ENCODE measurements at places on chromosomes 7 and 10.

- H3K4me1 ChIP-seq = no peaks in the 10 kb centered on the region
- no peak overlapping the region for H3K4me3 ChIP-seq
- H3K27ac ChIP-seq = no peak overlapping the region
- no peaks in the 10 kb centered on the region for H3K36me3 ChIP-seq
Measured at GRCh38 chr7:111094419-111094818, 3.5 kb downstream of the LRRN3 start.

- no peaks in the 10 kb centered on the region for H3K27me3 ChIP-seq
- no peak for DNase-seq
- H3K4me3 ChIP-seq = no peak overlapping the region
- H3K27ac ChIP-seq = no peak overlapping the region
- no peaks in the 10 kb centered on the region for H3K4me1 ChIP-seq
- no peaks in the 10 kb centered on the region for H3K36me3 ChIP-seq
Measured at GRCh38 chr7:34080513-34080912, 175.2 kb downstream of the BMPER start.

DNA sequence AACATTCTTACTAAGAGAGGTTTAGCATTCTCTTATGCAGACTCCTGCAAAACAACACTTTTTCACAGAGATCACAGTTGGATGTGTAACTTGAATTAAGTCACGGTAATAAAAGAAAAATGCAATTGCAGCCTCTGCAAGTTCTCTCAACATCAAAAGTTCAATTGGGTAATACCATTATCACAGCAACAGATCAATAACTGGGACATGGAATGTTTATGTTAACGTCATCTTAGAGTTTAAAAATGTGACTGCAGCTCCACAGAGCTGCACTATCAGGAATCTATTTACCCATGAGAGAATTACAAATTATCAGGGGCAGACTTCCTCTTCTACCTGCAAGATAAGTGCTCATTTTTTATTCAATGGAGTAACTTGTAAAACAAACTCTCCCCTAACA lies 86.7 kb downstream of the VSTM4 start:
- H3K27ac ChIP-seq = no peak overlapping the region
- H3K36me3 ChIP-seq = no peaks in the 10 kb centered on the region
- no peak for DNase-seq
- H3K27me3 ChIP-seq = no peaks in the 10 kb centered on the region
- H3K4me3 ChIP-seq = no peak overlapping the region

DNA sequence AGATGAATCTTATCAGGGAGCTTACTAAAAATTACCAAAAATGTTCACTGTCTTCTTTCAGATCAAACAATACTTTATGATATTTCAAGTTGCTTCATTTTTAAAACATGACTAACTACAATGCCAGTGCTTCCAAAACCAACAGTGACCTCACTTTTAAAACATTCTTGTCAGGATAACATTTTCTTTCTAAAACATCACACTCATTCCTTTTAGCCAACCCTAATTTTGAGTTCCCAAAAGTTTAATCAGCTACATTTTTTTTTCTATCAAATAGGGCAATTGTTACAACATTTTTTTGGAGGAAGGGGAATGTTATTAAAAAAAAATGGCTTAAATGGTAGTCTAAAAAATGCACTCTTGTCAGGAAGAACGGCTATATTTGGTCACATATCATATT lies 37.3 kb downstream of the RTKN2 start:
- no peak overlapping the region for H3K4me3 ChIP-seq
- H3K36me3 ChIP-seq = no peaks in the 10 kb centered on the region
- no peaks in the 10 kb centered on the region for H3K4me1 ChIP-seq
- H3K27me3 ChIP-seq = no peaks in the 10 kb centered on the region

Measured in esophagus squamous epithelium (tissue), 5 donors.